ENCODE measurements at places on chromosomes 11 and 22.

DNA sequence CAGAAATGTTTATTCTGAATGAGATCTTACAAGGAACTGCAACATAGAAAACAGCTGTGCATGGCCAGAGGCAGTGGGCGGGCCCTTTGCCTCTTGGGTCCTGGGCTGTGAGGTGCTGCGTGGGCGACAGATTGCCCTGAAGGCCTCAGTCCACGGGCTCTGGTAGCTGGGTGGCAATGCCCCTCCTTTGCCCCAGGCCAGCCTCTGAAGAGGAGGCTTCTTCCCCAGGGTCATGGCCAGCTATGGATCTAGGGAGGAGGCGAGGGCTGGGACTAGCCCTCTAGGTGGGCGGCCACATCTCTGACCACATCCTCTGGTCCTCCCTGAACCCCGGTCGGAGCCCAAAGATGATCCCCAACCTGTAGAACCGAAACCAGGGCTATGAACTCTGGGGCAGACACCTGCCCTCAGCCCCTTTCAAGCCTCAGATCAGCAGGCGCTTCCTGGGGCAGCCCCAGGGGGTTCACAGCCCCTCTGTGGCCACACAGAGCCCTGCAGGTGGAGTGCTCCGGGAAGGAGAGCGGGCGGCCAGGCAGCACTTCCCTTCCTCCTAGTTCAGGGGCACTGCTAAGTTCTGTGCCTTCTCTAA lies 6.6 kb upstream of the CDC42BPG start:
- DNase-seq, result no peak

GRCh38 chr11:6232899-6233298 lies 1.5 kb downstream of the FHIP1B start:
- DNase-seq, result no peak

DNA sequence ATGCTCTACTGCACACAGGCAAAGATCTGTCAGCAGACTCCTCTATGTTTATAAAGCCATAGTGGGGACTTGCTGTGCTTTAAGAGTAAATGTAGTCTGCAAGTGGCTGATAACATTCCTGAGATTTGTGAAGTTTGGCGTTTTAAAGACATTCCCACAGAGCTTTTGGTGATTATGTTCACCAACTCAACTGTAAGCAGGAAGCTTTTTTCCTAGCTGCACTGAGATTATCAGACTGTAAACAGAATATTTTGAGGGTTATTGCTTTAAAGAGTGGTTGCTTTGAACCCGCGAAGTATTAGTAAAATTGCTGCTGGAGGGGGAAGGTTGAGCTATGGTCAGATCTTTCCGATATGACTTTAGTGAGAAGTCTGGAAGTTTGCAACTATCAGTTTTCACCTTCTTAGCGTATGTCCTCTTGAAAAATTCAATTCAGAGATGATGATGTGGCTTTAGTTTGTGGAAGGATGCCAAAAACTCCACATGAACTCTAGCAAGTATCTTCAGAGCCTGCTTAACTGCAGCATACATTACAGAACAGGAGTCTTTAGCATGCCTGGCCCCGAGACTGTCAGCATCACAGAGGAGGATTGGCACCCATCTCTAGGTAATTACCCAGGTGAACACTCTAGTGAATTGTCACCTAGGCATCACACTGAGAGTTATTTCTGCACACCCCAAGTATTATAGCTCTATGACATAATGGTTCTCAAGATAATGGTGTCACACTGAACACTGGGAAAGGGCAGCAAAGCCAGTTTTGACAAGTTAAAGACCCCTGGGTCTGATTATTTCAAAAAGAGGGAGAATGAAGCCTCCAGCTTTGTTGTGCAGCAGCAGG lies 89.9 kb downstream of the MTNR1B start:
- DNase-seq, result no peak

DNA sequence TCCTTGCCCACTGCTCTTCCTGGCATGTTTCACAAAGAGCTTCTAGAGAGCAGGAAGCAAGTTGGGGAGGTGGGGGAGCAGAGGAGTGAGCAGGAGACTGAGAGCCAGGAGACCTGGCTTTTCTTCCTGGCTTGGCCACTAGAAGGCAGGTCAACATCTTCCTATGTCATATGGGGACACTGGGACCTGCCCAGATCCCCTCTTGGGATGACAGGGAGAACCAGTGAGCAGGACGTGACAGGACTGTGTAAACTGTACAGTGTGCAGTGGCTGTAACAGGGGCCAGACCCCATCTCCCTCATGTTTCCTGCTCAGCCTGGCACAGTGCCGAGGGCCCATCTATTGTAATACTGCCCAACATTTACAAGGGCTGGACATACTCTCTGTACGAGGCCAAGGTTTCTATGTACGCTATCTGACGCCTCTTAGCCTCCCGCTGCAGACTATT lies 29.4 kb downstream of the GDPD5 start:
- DNase-seq, result no peak

GRCh38 chr22:41417622-41418390 lies 28.8 kb downstream of the TOB2 start:
- DNase-seq, result no peak

GRCh38 chr11:32382339-32383049 lies 52.8 kb downstream of the WT1 start:
- no peak for DNase-seq

DNA sequence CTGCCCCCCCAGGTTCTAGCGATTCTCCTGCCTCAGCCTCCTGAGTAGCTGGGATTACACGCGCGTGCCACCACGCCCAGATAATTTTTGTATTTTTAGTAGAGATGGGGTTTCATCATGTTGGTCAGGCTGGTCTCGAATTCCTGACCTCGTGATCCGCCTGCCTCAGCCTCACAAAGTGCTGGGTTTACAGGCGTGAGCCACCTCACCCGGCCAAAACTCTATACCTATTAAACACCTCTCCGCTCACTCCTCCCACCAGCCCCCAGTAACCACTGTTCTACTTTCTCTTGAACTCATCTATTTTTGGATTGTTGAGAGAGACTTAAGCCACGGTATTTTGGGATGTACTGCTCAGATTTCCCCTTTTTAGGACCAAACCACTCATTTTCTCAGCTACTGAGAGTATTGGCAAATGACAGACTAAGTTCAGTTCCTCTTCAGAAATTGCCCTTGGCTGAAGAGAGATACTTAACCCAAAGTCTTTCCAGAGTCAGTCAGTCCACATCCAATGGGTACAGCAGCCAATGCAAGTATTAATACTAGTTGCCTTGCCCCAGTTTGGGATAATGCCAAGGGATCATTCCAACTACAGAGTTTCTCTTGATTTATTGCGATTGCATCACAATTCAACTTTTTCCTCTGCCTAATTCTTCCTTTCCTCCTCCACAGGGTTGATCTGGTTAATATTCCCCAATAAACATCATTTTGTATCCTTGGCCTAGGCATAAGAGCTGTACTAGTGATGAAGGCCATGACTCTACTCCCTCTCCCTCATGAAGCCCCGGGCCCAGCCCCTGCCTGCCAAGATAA lies 36.8 kb upstream of the CSTF3 start:
- DNase-seq, result no peak

GRCh38 chr11:911890-912219 lies 1.2 kb upstream of the CHID1 start:
- DNase-seq, result no peak

GRCh38 chr11:2467695-2468055 lies 22.9 kb downstream of the KCNQ1 start:
- no peak for DNase-seq

DNA sequence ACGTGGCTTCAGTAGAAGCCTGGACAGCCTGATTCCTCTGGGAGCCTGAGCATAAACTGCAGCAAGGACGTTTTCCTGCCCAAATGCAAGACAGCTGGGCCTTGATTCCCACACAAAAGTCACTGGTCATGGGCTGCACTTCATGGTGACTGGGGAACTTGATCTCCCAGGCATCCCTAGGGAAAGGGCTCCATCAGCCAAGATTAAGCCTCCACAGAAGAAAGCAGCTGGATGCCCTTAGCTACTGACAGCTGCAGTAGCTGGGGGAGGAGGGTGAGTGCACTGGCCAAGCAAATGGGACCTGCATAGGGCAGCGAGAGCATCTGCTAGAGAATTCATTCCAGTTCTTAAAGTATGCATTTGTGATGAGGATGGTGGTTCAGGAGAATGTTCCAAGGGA lies 267.4 kb upstream of the ISX start:
- DNase-seq, result no peak

- no peak for DNase-seq
Observed at GRCh38 chr11:96278039-96278897, 64.7 kb downstream of the MAML2 start.

DNA sequence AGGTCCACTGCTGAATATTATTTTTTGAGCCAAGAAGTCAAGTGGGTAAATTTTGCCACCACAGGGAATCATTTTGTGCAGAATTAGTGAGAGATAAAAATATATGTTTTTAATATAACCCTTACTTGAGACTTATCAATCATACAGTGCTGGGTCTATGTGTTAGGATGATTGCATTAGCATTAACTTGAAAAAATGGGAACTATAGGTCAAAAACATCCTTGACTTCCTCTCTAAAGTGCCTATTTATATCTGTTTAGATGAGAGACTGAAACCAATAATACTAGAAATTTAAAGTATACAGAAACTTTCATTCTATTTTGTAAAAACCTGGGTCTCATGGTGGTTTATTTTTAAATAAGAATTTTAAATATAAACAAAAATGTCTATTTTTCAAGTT lies 65.1 kb upstream of the CARD18 start:
- no peak for DNase-seq

DNA sequence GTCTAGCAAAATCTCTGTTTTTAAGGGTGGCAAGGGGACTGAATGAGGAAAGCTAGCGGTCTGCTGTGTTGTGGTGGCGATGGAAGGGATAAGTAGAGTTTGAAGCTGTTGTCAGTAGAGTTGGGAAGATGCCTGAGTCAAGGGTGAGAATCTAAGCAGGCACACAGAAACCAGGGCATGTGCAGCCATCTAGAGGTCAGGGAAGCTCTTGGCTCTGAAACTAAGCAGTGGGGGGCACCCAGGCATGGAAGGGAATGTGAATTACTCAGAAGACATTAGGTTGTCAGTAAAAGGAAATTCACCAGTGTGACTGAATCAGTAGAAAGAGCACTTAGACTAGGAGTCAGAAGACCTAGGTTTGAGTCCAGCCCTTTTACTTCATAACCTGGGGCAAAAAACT lies 15.4 kb downstream of the BMAL1 start:
- no peak for DNase-seq

- DNase-seq, result no peak
Observed at GRCh38 chr22:38941488-38941987, 15.9 kb upstream of the APOBEC3A start.

DNA sequence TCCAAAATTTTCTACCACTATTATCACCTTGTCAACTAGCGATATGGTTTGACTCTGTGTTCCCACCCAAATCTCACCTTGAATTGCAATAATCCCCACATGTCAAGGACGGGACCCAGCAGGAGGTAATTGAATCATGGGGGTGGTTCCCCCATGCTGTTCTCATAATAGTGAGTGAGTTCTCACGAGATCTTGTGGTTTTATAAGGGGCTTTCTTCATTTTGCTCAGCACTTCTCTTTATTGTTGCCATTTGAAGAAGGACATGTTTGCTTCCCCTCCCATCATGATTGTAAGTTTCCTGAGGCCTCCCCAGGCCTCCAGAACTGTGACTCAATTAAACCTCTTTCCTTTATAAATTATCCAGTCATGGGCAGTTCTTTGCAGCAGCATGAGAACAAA lies 73.5 kb upstream of the ZC3H12C start:
- no peak for DNase-seq

- no peak for DNase-seq
Observed at GRCh38 chr11:123122341-123122740, 60.4 kb upstream of the HSPA8 start.

- DNase-seq, result no peak
Observed at GRCh38 chr11:12448131-12448939, 71.0 kb downstream of the PARVA start.

DNA sequence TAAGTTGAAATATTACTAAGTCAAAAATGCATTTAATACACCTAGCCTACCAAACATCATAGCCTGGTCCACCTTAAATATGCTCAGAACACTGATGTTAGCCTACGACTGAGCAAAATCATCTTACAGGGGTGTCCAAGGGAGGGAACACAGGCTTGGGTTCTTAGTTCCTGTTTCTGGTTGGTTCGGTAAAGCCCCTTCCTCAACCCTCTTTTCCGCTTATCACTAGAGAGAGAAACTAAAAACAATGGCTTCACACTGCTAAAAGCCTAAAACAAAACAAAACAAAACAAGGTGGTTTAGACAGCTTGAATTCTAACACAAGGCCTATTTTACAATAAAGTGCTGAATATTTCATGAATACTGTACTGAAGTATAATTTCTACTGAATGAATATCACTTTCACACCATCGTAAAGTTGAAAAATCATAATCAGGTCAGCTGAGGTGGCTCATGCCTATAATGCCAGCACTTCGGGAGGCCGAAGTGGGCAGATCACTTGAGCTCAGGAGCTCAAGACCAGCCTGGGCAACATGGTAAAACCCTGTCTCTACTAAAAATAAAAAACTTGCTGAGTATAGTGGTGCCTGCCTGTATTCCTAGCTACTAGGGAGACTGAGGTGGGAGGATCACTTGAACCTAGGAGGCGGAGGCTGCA lies 118.0 kb downstream of the SIK3 start:
- DNase-seq, result no peak

GRCh38 chr11:8086571-8086970 lies 5.6 kb downstream of the TUB start:
- DNase-seq, result no peak

DNA sequence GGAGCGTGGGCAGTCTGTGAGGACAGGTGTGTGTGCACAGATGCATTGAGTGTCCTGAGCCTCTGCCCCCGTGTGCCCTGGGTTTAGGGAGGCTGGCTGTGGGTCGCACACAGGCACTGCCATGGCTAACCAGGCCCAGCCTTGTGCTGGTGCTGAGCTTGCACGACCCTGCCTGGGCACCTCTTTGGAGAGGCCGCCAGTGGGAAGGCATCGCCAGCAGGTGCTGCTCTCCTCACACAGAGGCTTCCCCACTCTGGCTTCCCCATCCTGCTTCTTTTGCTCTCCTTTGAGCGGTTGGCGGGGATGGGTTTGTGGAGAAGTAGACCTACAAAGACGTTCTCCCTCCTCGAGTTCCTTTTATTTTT lies 4.1 kb downstream of the WNT7B start:
- DNase-seq, result no peak

DNA sequence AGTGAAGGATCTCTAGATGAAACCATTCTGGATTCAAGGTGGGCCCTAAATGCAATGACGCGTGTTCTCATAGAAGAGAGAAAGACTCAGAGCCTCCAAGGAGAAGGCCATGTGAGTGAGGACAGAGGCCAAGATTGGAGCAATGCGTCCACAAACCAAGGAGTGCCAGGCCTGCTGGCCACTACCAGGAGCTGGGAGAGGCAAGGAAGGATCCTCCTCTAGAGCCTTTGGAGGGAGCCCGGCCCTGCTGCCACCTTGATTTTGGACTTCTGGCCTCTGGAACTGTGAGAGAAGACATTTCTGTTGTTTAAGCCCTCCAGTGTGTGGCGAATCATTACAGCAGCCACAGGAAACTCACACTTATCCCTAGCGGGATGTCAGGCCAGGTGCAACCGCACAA lies 52.7 kb upstream of the SHANK2 start:
- no peak for DNase-seq

DNA sequence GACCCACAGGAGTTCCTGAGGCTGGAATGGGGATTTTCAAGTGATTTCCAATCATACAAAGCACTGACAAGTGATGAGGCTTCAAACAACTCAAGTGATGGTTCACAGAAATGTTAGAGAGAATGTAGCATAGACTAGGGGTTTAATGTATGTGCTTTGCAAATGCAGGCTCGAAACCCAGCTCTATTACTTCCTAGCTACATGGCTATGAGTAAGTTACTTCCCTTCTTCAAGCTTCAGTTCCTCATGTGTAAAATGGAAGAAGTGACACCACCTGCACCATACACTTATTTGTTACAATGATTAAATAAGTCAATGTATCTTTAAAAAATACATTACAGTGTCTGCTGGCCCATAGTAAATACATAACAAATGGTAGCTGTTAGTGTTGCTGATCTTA lies 139.8 kb downstream of the CCDC81 start:
- no peak for DNase-seq

GRCh38 chr11:17694494-17695110 lies 24.8 kb upstream of the MYOD1 start:
- no peak for DNase-seq
